ENCODE measurements at places on chromosomes 6 and 20. TPM values are rescaled to one million over a fixed set of nuclear protein-coding genes. Genes with fewer than 3 reads are reported as not detected.

RRBP1 gene
- 156 TPM for total RNA-seq

CST2 gene
- not detected for total RNA-seq

SLC12A5 gene
- total RNA-seq = 8.7 TPM

OPRM1 gene
- total RNA-seq = not detected

C6orf58 gene
- total RNA-seq = not detected

PDYN gene
- total RNA-seq = not detected

SEC23B gene
- 78.5 TPM for total RNA-seq

SLA2 gene
- total RNA-seq = not detected

CLVS2 gene
- not detected for total RNA-seq
